ENCODE measurements at places on chromosomes 7 and 10.
A peak's percentile ranks its signal among the peaks of the same experiment; 100 is the strongest.

DNA sequence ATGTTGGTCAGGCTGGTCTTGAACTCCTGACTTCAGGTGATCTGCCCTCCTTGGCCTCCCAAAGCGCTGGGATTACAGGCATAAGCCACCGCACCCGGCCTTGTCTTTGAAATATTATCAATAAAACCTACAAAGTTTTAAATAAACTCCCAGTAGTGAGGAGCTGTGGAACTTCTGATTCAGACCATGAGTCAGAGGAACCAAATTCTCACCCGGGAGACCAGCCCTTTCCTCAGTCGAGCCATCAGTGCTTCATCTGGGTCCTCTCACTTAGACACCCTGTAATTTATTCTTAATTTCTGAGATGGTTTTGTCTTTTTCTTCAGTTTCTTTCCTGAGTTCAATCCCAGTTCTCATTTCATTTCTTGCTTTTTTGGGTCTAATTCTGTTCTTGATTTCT lies 68.6 kb downstream of the DYNC2I1 start:
- DNase-seq: no peak

GRCh38 chr10:23693501-23693901 lies 254.6 kb downstream of the OTUD1 start:
- peak; percentile 46 for DNase-seq

DNA sequence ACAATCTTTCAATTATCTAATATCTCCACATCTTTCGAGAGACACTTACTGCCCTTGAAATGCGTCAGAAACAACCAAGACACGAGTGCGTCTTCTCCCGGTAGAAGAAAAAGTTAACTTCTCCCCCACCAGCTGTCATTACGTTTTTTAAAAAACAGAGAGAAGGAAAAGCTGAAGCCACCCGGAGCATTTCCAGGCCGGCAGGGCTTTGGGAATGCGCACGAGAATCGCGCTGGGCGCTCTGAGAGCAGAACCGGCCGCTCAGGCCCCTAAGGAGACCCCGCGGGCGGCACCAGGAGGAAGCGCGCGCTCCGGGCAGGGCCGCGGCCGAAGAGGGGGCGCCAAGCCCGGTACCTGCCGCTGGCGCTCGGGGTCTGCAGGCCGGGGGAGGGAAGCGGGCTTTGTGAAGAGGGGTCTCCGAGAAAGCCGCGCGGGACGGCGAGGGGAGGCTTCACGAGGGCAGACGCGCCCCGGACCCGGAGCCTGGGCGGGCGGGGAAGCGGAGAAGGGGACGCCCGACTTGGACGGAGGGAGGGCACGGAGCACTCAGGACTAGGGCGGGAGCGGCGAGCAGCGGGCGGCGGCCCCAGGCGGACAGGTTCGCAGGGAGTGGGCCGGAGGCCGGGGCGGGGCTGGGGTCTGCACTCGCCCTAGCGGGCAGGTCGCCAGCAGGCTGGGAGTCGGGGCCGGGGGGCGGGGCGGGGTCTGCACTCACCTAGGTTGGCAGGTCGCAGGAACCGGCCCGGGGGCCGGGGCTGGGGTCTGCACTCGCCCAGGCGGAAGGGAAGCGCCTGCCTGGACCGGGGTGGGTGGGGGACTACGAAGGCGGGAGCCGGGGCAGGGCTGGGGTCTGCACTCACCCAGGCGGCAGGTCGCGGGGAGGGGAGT lies 932 bp downstream of the ESYT2 start:
- peak; percentile 40 for DNase-seq

DNA sequence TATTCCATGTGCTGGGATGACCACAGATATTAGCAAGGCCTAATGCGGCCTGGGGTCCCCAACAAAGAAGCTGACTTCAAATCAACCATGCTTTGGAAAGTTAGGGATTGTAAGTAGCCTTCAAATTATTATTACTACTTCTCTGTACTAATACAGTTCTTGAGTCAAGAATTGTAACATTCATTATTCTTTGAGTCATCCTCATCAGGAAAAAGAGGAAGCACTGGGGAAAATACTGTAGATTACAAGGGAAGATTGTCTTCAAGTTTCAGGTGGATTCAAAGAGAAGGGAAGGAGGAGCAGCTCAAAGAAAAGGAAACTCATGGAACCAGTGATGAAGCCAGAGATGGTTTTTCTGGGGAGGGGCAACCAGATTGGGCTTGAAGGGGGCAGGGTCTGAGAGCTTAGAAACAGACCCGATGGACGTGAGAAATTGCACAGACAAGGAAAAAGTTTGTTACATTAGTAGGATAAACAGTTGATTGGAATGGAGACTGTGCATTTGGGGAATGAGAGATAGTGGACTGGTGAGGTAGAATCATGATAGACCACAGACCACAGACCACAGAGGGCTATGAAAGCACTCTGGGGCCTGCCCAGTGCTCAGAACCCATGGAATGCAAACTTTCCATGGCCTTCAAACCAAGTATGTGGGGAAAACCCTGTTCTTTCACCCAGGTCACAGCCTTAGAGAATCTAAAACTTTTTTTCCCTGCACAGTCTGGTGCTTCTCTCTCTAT lies 209.9 kb downstream of the ZNF365 start:
- DNase-seq: no peak

- DNase-seq: no peak
Observed at GRCh38 chr10:61539876-61540275, 86.7 kb upstream of the TMEM26 start.

- peak; percentile 54 for DNase-seq
Observed at GRCh38 chr7:150428671-150429451, 21.6 kb upstream of the GIMAP8 start.

DNA sequence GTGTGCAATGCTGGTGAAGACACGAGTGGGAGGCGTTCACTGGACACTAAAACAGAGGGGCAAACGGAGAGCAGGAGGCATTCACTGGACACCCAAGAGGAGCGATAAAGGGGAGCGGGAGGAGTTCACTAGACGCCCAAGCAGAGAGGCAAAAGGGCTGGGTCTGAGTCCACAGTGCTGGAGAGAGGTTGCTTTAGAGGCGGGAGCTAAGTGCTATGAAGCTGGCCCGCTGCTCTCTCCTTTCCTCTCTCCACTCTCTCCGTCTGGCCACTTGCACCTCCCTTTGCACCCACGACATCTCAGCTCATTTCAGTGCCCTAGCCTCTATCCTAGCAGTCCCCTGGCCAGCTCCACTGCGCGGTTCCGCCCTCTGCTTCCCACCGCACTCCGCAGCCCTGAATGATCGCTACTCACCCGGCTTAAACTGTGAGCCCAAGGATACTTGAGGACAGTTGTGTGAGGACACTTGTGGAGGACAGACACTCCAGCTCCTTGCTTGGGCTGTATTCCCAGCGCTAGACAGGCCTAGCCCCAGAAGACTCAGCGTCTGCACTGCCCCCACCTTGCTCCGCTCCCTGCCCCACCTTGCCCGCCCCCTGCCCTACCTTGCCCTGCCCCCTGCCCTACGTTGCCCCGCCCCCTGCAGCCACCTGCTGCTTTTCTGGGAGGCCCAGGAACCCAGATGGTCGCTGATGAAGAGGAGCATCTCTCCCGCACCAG lies 78.8 kb upstream of the CPXM2 start:
- no peak for DNase-seq

- no peak for DNase-seq
Observed at GRCh38 chr7:3063016-3063753, 19.5 kb upstream of the CARD11 start.

GRCh38 chr7:51276967-51277366 lies 39.6 kb downstream of the COBL start:
- no peak for DNase-seq

DNA sequence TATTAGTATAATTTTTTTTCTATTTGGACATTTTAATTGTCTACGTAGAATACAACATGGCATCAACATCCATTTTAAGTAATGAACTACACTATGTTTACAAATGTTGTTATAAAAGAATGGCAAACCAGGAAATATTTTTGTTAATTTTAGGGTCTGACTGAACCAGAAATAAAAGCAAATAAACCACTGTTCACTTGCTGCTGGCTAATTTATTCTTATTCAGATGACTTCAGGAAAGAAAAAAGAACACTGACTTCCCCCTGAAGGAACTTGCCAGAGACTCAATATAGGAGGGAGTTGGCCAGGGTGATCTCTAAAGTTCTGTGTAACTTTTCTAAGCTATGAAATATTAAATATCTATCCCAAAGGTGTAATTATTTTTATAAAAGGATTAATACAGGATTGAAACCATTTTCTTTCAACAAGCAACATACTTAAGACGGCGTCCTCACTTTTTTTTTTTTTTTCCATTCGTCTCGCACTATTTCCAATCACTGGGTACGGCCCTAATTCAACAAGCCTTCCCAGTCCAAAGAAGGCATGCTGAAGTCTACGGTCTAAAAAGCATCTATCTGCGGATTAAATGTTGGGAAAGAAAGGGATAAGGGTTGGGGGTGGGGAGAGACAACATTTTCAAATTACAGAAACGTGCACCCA lies 1.2 kb downstream of the USP6NL start:
- DNase-seq: no peak

DNA sequence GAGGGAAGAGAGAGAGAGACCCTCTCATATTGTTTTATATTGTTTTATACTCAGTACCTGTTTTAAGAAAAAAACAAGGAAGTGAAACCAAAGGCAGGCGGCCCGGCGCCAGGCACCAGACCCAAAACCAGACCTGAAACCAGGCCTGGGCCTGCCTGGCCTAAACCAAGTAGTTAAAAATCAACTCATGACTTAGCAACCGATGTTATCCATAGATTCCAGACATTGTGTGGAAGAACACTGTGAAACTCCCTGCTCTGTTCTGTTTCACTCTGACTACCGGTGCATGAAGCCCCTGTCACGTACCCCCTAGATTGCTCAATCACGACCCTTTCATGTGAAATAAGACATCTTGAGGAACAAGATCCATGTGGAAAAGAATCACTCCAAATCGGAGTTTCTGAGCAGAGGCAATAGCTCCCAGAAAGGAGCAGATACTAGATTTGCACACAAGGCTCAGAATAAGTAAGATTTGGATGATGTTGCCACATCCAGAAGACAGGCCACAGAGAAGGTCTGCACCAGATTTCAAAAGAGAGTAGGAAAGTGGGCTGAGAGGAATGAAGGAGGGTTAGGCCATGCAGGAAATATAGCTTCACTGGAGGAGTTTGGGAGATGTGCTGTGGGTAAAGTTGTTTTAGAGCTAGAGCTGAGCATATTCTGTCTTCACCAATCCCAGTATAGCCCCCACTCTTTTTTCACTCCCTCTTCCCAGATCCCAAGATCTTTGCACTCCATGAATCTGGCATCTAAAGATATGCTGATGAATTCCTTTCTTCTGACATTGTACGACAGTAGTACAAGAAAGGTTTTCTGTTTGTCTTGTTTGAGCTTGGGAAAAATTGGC lies 8.8 kb upstream of the ZNF248 start:
- no peak for DNase-seq

DNA sequence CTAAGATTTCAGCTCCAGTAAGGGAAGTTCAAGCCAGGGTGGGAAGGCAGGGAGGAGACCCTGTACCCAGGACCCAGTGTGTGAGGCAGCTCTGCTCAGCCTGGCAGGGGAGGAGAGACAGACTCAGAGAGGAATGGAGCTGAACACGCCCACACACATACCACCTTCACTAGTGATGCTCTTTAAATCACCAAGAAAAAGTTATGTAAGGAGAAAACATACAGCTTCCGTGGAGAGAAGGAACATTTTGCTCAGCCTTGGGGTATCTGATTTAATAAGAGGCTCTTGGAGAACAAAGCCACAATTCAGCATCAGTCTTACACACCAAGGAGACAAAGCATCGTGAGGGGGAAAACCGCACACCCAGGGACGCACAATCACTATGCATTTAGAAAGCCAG lies 62.9 kb downstream of the PRKAG2 start:
- DNase-seq: no peak

- DNase-seq: peak; percentile 31
Observed at GRCh38 chr10:12484002-12484918, 134.9 kb downstream of the CAMK1D start.

GRCh38 chr10:52250510-52250909 lies 63.6 kb upstream of the DKK1 start:
- DNase-seq: no peak

GRCh38 chr10:48760983-48761382 lies 76.3 kb downstream of the WDFY4 start:
- no peak for DNase-seq

DNA sequence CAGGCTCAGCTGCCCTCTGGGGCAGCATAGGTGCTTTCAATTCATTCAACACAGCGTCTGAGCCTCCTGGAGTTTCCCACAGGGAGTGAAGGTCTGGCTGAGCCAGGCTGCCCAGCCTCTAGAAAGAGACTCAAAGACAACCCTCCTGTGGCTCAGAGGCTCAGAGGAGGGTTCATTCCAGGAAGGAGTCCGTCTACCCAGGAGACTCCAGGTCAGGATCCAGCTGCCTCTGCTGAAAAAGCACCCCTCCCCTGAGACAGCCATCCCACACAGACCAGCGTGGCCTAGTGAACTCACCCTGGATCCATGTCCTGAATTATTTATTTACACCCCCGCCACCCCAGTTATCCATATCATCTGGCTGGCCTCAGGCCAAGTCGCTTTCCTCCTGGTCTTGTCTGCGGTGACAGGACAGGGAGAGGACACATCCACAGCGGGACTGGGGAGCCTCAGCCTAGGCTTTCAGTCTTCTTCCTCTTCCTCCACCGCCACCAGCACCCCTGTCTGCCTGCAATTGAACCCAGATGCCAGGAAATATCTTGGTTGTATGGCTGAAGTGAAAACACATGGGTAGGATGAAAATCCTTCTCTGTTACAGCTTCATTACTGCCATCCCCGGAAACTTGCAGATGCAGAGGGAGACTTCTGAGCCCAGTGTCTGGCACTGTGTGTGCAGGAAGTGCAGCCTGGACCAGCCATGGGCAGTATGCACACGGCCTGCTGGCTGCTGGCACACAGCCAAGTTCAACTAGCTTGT lies 44.0 kb upstream of the COL13A1 start:
- DNase-seq: no peak

DNA sequence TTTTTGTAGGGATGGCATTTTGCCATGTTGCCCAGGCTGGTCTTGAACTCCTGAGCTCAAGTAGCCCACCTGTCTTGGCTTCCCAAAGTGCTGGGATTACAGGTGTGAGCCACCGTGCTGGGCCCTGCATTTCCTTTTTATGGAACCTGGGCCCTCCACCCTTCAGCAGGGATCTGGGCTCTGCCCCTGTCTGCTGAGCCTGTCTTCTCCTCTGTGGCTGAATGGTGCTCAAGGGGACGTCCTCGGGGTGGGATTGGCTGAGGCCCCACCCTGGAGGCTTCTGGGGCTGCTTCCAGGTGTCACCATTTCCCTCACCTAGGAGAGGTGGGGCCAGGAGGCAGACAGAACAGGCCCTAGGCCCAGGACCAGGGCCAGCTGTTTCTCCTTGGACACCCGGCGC lies 18.4 kb downstream of the FAM241B start:
- DNase-seq: peak; percentile 9

- no peak for DNase-seq
Observed at GRCh38 chr10:102611514-102612087, 32.7 kb upstream of the TRIM8 start.

GRCh38 chr7:80379034-80379982 lies 132.6 kb downstream of the GNAT3 start:
- no peak for DNase-seq
